ENCODE measurements at places on chromosomes 2 and 18. TPM values are rescaled to one million over a fixed set of nuclear protein-coding genes. Genes with fewer than 3 reads are reported as not detected.

SERPINB2 gene
- 4.8 TPM for total RNA-seq

ASXL3 gene
- total RNA-seq, result 1.3 TPM

NTSR2 gene
- total RNA-seq, result not detected

ALPG gene
- total RNA-seq, result not detected

CBLN2 gene
- not detected for total RNA-seq

SNORC gene
- total RNA-seq, result 1.2 TPM

ASTL gene
- total RNA-seq, result 0.23 TPM

PID1 gene
- 50.2 TPM for total RNA-seq

CCDC74A gene
- 8.3 TPM for total RNA-seq

ASAP2 gene
- 79.5 TPM for total RNA-seq

RFX8 gene
- 3.3 TPM for total RNA-seq

FAM136A gene
- 29.2 TPM for total RNA-seq

CREG2 gene
- 0.46 TPM for total RNA-seq

EEF1B2 gene
- 373 TPM for total RNA-seq

RNF125 gene
- total RNA-seq, result not detected

ACKR3 gene
- total RNA-seq, result not detected

MARCHF4 gene
- total RNA-seq, result 10.8 TPM

All from smooth muscle cell of the umbilical artery (primary cell).